Neural progenitor cell (in vitro differentiated cells): ENCODE measurements at places on chromosomes 1 and 21. TPM values are rescaled to one million over a fixed set of nuclear protein-coding genes. Genes with fewer than 3 reads are reported as not detected.

The SLC16A4 gene
- 0.28 and 0.56 TPM in 2 replicates for total RNA-seq

The TSTD1 gene
- total RNA-seq, result 29.9 and 59.9 TPM in 2 replicates

DNA sequence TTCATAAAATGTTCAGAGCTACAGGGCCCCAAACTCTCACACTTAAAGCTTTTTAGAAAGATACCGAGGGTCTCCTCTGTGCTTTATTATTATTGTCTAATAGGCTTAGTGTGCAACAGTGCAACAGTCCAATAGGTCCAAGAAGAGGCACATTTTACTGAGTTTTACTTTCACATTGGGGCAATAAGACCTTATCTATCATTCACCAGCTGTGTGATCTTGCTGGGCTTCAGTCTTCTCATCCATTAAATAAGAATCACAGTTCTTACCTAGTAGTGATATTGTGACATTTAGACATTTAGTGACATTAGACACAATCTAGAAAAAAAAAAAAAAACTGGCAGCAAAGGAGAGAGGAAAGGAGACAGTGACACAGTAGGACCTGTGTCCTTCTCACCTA lies 175.8 kb upstream of the NFIA start:
- DNase-seq, result no peak

The PLEKHN1 gene
- 0.09 TPM in 1 of 2 replicates, not detected in the other for total RNA-seq

GRCh38 chr1:172637522-172637921 lies 21.4 kb upstream of the FASLG start:
- DNase-seq, result no peak

The RORC gene
- not detected in 2 replicates for total RNA-seq

GRCh38 chr21:26453267-26453666 lies 119.8 kb downstream of the CYYR1 start:
- DNase-seq, result no peak

DNA sequence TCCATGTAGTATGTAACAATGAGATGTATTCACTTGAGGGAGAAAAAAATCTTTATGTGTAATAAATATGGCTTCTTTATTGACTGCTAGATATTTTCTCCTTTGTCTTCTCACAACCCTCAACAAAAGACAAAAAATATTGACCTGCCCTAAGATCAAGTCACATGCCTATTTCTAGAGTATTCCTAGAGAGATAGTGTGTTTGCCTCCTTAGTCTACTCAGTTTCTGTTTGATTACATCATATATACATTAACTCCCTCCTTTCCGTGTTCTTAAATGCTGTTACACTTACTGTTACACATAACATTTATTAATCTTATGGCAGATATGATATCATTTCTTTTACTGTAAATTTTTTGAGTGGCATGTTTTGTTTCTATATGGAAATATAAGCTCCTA lies 281.6 kb upstream of the RGS18 start:
- no peak for DNase-seq

GRCh38 chr1:42195841-42196240 lies 31.3 kb upstream of the GUCA2A start:
- DNase-seq, result no peak

The GBP4 gene
- not detected in 2 replicates for total RNA-seq

DNA sequence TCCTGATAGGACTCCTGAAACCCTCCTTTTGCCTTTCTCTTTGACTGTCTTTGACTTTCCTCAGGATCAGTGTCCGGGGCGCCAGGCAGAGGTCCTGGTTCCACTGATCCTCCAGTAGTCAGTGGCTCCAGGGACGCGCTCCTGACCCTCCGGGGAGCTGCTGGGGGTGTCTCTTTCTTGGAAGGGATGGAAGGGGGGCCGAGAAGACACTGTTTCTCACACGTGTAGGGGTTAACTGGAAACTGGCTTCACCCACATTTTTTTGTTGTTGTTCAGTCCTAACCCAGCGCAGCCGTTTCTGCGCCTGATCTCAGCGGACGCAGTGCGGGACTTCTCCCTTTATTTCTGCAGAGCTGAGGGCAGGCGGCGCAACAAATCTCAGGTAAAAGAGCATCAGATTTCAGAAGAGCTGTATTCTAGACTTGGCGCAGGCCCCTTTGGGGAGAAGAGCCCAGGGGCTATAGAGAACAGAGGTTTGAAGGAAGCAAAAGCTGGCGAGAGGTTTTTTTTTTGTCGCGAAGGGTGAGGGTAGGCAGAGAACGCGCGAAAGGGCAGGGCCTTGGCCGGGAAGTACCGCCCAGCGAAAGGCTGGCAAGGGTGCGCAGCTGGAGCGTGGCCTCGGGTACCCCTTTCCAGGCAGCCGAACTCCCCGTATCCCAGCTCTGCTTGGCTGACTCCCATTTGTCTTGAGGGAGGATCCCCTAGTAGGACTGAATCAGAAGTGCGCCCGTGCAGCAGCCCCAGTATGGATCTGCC lies 4.3 kb upstream of the LHX9 start:
- DNase-seq, result peak; percentile 44

The HORMAD1 gene
- total RNA-seq, result not detected in 2 replicates

The RXRG gene
- total RNA-seq, result not detected in 2 replicates

The HSPA6 gene
- total RNA-seq, result 0.09 TPM in 1 of 2 replicates, not detected in the other

GRCh38 chr1:32249831-32250525 lies 1.1 kb upstream of the LCK start:
- DNase-seq, result no peak

The MORC3 gene
- 43.6 and 68.7 TPM in 2 replicates for total RNA-seq

- no peak for DNase-seq
These were observed 120.5 kb upstream of the HMGB4 start for GRCh38 chr1:33743221-33743998.

- DNase-seq, result no peak
These were observed 560.1 kb downstream of the OMA1 start for GRCh38 chr1:57986432-57986831.

- DNase-seq, result no peak
These were observed 550.3 kb downstream of the NUF2 start for GRCh38 chr1:163872067-163872466.

The VHLL gene
- total RNA-seq, result 0.34 TPM in 1 of 2 replicates, not detected in the other

The CHRM3 gene
- total RNA-seq, result 2.4 and 4.5 TPM in 2 replicates

GRCh38 chr1:108034396-108034795 lies 69.4 kb upstream of the VAV3 start:
- DNase-seq, result no peak

GRCh38 chr21:24658026-24658425 lies 949.3 kb downstream of the MRPL39 start:
- DNase-seq, result no peak

The MYOG gene
- total RNA-seq, result not detected in 2 replicates

- DNase-seq, result no peak
These were observed 357.0 kb downstream of the TTLL7 start for GRCh38 chr1:83641796-83642443.
